ENCODE measurements at places on chromosomes 1 and 21. TPM values are rescaled to one million over a fixed set of nuclear protein-coding genes. Genes with fewer than 3 reads are reported as not detected.
A peak's percentile ranks its signal among the peaks of the same experiment; 100 is the strongest.

The TSPAN1 gene
- total RNA-seq, result 4.5 TPM

The PATJ gene
- 126 TPM for total RNA-seq

The LCE1C gene
- not detected for total RNA-seq

The PTPRU gene
- 74.0 TPM for total RNA-seq

The EFNA3 gene
- total RNA-seq, result 10.5 TPM

The SLC44A3 gene
- total RNA-seq, result 75.4 TPM

The NLRP3 gene
- not detected for total RNA-seq

The CFAP141 gene
- not detected for total RNA-seq

The SAMSN1 gene
- total RNA-seq, result not detected

The TAS1R1 gene
- not detected for total RNA-seq

The AMIGO1 gene
- total RNA-seq, result 7.0 TPM

The VSIG8 gene
- total RNA-seq, result 0.20 TPM

- peak; percentile 48 for DNase-seq
- H3K36me3 ChIP-seq, result no peaks in the 10 kb centered on the region
- no peak overlapping the region for H3K4me3 ChIP-seq
- H3K27me3 ChIP-seq, result no peaks in the 10 kb centered on the region
- H3K4me1 ChIP-seq, result no peaks in the 10 kb centered on the region
These were observed 39.0 kb upstream of the CADM3 start for GRCh38 chr1:159132271-159132881.

DNA sequence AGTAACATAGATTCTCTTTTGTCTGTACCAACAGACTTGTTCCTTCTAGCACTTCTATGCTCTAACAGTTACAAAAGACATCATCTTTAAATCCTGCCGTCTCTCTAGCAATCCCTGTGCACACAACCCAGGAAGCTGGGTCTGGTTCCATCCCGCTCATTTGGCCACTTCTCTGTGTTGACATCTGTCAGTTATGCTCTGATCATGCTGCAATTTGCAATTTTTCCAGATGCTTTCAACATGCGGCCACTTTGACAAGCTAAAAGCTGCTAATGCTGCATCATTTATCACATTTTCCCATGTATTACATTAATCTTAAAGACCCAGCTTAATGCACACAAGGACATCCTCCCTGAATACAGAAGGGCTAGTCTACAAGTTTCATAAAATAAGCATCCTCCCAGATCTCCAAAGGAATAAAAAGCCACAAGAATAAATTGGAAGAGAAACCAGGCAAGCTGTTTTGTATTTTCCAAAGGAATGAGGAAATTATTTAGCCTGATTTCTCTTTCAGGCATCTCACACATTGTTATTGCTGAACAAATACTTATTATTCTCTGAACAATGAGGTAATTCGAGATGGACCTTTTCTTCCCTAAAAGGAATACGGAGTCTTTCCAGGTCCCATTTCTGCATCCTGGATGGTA is 19.0 kb upstream of the LRRC52 start:
- H3K27ac ChIP-seq, result no peak overlapping the region
- no peak overlapping the region for H3K4me3 ChIP-seq
- DNase-seq, result no peak

- DNase-seq, result no peak
- H3K27me3 ChIP-seq, result peaks cover 9% of the 10 kb centered on the region
- H3K4me3 ChIP-seq, result no peak overlapping the region
These were observed 214.7 kb downstream of the ADGRL2 start for GRCh38 chr1:82015444-82015843.

DNA sequence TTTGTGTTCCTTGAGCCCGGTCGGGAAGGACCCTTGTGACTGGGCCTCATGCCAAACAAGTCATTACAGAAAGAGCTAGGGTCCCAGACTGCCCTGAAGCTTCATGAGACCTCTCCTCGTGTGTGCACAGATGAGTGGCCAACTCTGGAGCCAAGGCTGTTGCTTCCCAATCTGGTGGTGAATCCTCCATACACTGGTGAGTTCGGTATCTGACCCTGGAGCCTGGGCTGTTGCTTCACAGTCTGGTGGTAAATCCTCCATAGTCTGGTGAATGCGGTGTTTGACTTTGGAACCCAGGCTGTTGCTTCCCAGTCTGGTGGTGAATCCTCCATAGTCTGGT is 737.8 kb downstream of the MATN1 start:
- H3K27ac ChIP-seq, result no peak overlapping the region
- H3K4me1 ChIP-seq, result peaks cover 23% of the 10 kb centered on the region
- H3K4me3 ChIP-seq, result no peak overlapping the region
- H3K36me3 ChIP-seq, result no peaks in the 10 kb centered on the region

DNA sequence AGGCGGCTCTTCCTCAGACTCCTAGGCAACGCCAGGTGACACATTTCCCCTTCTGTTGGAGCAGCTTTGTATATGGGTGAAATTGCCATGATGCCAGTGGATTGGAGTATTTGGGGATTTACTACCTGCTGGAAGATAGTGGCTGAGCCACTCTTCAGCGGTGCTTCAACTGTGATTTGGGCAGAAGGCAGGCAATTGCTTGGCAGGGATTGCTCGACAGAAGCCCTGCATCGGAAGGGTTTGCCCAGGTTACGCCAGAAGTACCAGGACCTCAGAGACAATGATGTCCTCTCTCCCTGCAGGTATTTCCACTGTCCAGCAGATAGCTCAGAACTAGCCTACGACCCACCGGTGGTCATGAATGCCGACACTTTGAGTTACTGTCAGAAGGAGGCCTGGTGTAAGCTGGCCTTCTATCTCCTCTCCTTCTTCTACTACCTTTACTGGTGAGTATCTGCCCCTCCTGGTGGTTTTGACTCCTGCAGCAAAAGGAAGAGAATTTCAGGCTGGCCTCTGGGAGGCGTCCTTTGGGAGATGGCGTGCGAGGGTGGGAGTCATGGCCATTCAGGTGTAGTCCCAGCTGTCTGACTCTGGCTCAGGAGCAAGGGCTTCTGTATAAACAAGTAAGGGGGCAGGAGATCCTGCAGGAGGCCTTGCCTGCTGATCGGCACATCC is 118.3 kb downstream of the CNIH3 start:
- H3K36me3 ChIP-seq, result no peaks in the 10 kb centered on the region
- H3K4me3 ChIP-seq, result no peak overlapping the region
- H3K27me3 ChIP-seq, result peaks cover 10% of the 10 kb centered on the region
- no peak overlapping the region for H3K27ac ChIP-seq
- H3K4me1 ChIP-seq, result peaks cover 28% of the 10 kb centered on the region

GRCh38 chr1:212651521-212651920 is 43.0 kb downstream of the ATF3 start:
- peaks cover 14% of the 10 kb centered on the region for H3K27me3 ChIP-seq
- no peak overlapping the region for H3K27ac ChIP-seq
- no peaks in the 10 kb centered on the region for H3K4me1 ChIP-seq

DNA sequence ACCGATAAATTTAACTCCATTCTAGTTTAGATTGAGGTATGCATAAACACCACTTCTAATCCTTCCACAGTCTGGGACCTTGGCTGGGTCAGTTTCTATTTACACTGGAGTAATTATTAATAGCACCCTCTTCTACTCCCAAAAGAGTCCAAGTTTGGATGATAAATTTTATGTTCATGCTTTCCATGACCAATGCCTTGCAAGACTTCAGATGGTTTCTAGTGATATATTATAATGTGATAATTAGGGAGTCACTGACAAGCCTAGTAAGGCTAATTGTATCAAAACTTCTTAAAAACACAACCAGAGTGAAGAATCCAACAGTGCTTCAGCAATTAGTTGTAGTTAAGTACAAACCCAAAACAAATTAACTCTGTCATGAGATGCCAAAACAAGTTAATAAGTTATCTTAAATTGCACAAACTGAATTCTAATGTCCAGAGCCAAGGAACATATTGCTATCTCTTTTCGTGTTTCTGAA is 489.6 kb downstream of the TTLL7 start:
- H3K36me3 ChIP-seq, result no peaks in the 10 kb centered on the region
- no peak overlapping the region for H3K27ac ChIP-seq
- H3K4me3 ChIP-seq, result no peak overlapping the region
- H3K4me1 ChIP-seq, result peaks cover 14% of the 10 kb centered on the region
- no peak for DNase-seq

DNA sequence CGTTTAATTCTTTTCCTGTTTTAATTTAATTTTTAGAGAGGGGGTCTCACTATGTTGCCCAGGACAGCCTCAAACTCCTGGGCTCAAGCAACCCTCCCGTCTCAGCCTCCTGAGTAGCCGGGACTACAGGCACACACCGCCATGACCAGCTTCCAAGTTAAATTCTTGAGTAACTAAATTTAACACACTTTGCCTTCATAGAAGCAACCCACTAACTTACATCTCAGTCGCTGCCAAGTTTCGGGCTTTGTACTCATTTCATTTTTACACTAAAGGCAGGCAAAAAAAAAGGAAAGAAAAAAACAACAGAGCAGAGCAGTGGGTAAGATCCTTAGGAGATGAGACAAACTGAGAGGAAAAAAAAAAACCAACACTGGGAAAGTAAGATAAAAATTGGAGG is 3.5 kb downstream of the TIAM1 start:
- no peak for DNase-seq
- peaks cover 7% of the 10 kb centered on the region for H3K36me3 ChIP-seq
- H3K4me3 ChIP-seq, result no peak overlapping the region
- no peak overlapping the region for H3K27ac ChIP-seq
- H3K4me1 ChIP-seq, result peaks cover 39% of the 10 kb centered on the region

DNA sequence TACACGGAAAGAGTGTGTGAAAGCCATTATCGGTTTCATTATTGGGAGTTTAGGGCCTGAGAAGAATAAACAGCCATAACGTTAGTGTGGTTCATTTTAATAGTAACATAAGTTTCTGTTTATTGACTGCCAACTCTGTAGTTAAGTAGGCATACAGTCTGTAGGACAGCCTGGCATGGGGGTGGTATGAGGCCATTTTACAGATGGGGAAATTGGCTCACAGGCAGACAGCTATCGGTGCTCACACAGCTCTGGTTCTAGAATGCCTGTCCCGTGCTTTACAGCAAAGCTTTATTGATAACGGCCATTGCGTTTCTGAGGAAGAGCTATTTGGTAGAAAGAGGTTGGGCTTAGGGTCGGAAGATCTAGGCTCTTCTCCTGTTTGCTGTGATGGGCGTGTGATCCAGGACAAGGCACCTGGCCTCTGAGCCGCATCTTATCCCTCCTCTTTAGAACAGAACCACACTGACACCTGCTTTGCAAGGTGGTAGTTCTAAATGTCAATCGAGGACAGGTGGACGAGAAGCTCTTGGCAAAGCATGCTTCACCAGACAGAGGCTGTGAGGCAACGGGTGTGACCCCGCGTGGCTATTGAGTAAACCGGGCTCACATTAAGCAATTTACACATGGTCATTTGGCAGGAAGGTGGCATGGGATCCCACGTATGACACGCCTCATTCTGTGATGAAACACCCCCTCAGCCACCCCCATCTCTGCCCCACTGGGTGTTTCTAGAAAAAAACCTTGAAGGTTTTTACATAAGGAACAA is 14.9 kb downstream of the ETS2 start:
- H3K4me1 ChIP-seq, result peaks cover 3% of the 10 kb centered on the region
- no peak for DNase-seq
- H3K27me3 ChIP-seq, result no peaks in the 10 kb centered on the region
- H3K27ac ChIP-seq, result peak overlapping the region; percentile 91
- no peak overlapping the region for H3K4me3 ChIP-seq
- H3K36me3 ChIP-seq, result peaks cover 80% of the 10 kb centered on the region

DNA sequence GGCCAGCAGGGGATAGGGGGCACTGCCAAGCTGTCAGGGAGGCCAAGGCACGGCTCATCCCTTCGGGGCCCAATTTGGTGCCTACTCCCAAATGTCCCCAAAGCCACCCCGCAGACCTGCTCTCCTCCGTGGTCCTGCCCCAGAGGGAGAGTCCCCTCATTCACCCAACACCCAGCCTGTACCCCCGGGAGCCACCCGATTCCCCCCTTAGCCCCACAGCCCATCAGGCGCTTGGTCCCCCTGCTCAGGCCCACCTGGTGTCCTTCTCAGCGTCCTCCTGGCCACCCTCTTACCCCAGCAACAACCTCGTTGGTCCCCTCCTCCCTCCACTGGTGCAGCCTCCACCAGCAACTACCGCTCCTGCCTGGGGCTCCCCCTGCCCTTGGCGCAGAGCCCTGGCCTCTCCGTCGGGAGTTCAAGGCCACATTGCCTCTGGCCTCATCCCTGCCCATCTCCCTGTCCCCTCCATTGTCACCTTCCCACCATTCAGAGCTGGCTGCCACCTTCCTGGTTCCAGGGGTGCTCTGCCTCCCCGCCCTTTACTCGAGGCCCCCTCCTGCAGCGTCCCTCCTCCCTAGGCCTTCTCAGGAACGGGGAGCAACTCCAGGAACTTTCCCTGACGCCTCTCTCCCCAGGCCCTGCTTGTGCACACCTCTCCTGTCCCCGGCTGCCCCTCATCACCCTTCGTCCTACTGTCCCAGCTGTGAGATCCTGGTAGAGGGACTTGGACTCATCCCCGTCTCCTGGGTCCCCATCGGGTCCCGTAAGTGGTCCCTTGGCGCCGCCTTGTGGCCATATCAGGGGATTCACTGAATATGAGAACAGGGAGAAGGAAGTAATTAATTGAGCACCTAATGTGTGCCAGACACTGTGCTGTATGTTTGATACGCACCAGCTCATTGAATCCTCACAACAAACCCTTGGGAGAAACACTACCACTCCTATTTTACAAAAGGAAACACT is 73.9 kb downstream of the RAP1GAP start:
- no peaks in the 10 kb centered on the region for H3K4me1 ChIP-seq
- no peaks in the 10 kb centered on the region for H3K36me3 ChIP-seq
- no peak for DNase-seq

GRCh38 chr1:218080863-218081262 is 204.2 kb upstream of the RRP15 start:
- H3K27ac ChIP-seq, result no peak overlapping the region
- no peak for DNase-seq
- H3K4me1 ChIP-seq, result no peaks in the 10 kb centered on the region
- H3K36me3 ChIP-seq, result no peaks in the 10 kb centered on the region
- peaks cover 4% of the 10 kb centered on the region for H3K27me3 ChIP-seq

DNA sequence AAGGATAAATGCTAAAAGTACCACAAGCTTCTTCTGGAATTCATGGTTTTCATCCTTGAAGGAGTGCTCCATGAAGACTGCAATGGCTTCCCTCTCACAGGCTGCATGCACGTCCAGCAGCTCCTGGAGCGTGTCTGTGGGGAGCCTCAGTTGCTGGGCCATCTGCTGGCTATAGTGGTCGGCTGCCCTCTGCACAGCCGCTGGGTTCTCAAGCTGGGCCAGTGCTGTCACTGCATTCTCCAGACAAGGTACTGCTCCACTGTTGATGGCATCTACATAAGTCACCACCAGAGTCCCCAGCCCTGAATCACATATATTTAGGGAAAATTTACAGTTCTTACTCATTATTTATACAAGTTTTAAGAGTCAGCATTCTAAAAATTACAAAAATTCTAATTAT is 8.7 kb downstream of the GBP4 start:
- no peaks in the 10 kb centered on the region for H3K27me3 ChIP-seq
- H3K36me3 ChIP-seq, result no peaks in the 10 kb centered on the region
- DNase-seq, result no peak
- H3K4me1 ChIP-seq, result peaks cover 8% of the 10 kb centered on the region
- no peak overlapping the region for H3K4me3 ChIP-seq

DNA sequence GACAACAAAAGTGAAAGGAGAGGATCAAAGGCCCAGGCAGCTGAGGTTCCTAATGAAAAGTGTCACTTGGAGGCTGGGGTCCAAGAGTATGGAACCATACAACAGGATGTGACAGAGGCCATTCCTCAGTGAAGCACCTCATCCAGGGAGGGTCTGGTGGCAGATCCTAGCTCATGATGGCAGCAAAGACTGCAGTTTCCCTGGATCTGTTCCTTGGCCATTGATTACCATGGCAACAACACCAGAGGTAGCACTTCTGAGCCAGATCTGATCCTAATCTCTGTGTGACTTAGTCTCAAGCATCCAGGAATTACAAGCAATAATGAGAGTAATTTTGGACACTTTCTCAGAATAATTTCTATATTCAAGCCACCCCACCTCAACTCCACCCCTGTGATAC is 12.9 kb downstream of the FAM177B start:
- H3K27me3 ChIP-seq, result peaks cover 9% of the 10 kb centered on the region
- no peaks in the 10 kb centered on the region for H3K36me3 ChIP-seq
- H3K27ac ChIP-seq, result no peak overlapping the region
- DNase-seq, result no peak
- peaks cover 12% of the 10 kb centered on the region for H3K4me1 ChIP-seq
